T-helper 2 cell (primary cell): ENCODE measurements at places on chromosomes 2 and 18.

GRCh38 chr2:70144443-70145143, 46.2 kb downstream of the C2orf42 start:
- DNase-seq, result no peak

GRCh38 chr2:88198308-88198707, 28.2 kb downstream of the THNSL2 start:
- no peak for DNase-seq

GRCh38 chr2:128263902-128264331, 54.8 kb downstream of the HS6ST1 start:
- no peak for DNase-seq

- DNase-seq, result no peak
These were observed 189.4 kb upstream of the LHCGR start for GRCh38 chr2:48944956-48945355.

DNA sequence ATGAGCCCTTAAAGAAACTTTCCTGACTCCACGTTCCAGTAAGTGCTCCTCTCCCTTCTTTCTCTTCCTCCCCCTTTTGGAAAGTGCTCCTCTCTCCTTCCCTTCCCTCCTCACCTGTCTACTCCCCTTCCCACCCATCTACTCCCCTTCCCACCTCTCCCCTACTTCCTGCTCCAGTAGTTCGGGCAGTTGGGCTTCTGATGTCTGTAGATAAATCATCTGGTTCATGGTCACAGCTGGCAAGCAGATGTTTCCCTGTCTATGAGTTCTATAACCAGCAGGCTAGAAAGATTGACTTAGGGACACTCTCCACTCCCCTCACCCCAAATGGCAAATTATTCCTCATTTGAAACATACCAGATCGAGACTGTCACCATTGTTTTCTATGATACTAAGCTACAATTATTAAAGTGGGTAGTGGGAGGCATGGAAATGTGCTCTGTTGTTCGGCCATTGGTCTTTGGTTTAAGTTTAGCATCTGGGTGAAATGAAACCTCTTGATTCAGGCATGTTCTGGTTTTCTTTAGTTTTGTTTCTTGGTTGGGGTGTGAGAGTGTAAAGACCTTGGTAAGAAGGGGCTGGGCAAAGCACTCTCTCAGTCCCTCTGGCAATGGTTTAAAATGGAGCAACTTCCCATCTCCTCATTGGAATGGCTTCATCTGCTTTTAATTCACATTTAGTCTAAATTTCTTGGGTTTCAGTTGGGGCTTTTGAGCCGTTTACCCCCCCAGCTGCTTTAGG, 413.2 kb upstream of the SPRED2 start:
- no peak for DNase-seq

DNA sequence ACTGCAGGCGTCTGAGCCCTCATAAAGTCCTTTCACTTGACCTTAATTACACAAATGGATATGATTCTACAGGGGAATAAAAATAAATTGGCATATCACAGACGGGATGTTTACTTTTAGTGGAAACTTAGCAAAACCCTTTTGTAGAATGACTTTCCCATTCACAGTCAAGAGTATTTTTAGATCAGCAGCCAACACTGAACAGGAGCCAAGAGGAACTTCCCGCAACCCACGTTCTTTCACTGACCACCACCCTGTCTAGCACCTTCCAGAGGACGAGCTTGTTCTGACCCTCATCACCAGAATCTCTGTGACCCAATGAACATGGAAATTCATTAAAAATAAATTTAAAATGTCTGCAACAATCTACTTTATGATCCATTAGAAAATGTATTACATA, 119.0 kb upstream of the SNTG2 start:
- no peak for DNase-seq

- DNase-seq, result no peak
These were observed 12.0 kb upstream of the MBP start for GRCh38 chr18:77144451-77145118.

- DNase-seq, result no peak
These were observed 52.2 kb upstream of the ACKR3 start for GRCh38 chr2:236517251-236518031.
